Stimulated activated CD4-positive, alpha-beta T cell treated with anti-CD3 and anti-CD28 coated beads, Interleukin-15, amount 100 ng/mL, for 48 hours (primary cell): ENCODE measurements at places on chromosomes 3 and 15.

DNA sequence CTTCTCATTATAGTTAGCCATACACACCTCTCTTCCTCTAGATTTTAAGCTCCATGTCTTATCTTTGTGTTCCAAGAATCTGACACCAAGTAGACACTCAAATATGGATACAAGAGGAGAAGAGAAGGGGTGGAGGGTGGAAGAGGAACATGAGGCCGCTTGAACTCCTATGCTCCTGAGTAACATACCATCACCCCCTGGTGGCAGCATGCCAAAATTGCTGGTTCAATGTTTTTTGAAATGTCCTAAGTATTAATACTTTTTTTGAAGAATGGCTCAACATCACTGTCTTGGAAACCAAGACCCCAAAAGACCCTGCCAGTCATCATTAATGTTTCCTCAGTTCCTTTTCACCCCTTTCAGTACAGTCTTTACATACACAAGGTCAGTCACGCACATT, 71.8 kb upstream of the HACD2 start:
- no peak for DNase-seq

- DNase-seq = no peak
Observed at GRCh38 chr15:64045774-64046420, 388 bp downstream of the DAPK2 start.

DNA sequence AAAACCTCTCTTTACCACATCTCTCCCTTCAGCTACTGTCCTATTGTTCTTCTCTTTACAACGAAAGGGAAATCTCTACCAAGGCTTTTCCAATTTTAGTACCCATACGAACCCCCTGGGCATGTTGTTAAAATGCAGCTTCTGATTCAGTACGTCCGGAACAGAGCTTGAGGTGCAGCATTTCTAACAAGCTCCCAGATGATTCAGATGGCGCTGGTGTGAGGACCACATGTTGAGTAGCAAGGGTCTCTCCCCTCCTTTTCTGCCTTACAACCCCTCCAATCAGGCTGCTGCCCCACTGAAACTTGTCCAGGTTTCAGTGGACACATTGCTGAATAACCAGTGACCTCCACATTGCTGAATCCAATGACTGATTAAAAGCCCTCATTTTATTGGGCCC, 177.1 kb upstream of the FEZF2 start:
- no peak for DNase-seq

DNA sequence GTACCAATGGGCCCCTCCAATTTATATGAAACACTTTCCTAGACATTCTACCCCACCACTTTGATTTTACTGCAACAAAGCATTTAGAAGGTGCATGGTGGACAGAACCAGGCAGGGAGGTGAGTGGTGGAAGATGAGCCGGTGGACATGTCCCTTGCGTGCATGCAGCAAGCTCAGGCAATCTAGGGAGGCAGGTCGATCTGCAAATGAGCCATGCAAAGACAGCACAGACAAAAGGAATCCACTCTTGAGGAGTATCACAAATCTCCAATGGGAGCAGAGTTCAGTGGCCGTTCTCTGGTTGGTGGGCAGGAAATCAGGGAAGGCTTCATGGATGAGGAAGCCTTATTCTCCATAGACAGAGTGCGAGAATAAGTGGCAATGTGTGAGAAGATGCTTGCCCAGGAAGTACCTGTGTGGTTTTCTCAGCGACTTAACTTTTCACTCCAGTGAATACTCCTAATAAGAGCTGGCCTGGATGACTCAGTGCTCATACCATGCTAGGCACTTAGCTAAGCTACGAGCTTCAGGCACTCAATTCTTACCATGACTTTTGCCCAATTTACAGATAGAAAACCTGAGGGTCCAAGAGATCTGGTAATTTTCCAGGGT, 152.5 kb downstream of the FOXP1 start:
- DNase-seq = no peak

- DNase-seq = no peak
Observed at GRCh38 chr3:188003188-188004171, 150.5 kb upstream of the LPP start.

DNA sequence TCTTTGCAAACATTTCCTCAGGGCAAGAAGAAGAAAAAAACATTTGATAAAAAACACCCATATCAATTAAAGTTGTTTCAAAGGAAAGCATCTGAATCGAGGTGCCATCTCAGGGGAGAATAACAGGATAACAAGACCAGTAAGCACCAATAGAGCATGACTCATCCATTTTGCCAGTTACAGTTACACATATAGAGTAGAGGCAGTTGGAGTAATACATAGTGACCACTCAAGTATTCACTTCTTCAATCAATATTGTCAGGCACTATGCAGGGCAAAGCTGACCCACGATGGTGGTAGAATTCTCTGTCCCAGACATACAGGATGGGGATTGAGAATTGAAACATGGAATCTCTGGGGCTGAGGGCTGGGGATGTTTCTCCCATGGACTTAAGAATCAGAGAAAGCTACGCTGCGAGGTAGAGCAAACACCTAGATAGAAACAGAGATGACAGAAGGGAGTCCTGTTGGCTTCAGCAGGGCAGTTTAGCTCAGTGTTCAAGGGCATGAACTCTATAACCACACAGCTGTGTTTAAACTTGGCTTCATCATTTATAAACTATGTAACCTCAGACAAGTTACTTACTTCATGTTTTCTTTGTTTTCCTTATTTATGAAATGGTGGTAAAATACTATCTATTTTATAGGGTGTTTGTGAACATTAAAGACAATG, 186.4 kb upstream of the NANOGP8 start:
- no peak for DNase-seq

GRCh38 chr15:91968610-91969009, 115.1 kb downstream of the SLCO3A1 start:
- DNase-seq = no peak

GRCh38 chr3:46236294-46237054, 5.8 kb upstream of the CCR3 start:
- no peak for DNase-seq

DNA sequence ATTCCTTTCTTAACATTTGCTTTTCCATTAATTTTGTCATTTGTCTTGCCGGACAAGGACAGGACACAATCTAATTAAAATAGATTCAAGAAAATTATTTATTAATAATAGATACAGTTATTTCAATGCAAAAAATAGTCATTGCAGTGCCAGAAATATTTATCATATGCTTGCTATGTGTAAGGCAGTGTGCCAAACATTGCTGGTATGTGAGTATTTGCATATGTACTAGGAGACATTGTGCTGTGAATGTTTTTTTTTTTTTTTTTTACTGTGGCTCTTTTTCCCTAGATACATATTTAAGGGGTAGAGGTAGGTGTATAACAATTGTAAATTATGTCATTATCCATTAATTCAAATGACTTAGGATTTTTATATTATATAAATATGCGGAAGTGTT, 23.3 kb downstream of the SPRED1 start:
- no peak for DNase-seq

DNA sequence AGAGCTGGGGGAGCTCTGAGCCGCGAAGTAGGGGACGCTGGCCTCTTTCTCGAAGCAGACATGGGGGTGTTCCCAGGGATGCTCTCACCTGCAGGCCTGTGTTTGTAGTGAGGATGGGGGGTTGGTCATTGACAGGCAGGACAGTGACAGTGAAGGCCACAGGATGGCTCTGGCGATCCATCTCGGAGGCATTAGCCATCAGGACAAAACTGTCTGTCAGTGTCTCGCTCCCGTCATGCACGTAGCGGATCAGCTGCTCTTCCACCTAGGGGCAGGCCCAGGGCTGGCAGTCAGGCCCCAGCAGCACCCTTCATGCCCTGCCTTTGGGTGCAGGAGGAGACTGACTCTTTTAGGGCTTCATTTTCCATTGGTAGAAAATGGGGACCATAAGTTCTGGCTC, 28.0 kb downstream of the CSPG4 start:
- DNase-seq = no peak

DNA sequence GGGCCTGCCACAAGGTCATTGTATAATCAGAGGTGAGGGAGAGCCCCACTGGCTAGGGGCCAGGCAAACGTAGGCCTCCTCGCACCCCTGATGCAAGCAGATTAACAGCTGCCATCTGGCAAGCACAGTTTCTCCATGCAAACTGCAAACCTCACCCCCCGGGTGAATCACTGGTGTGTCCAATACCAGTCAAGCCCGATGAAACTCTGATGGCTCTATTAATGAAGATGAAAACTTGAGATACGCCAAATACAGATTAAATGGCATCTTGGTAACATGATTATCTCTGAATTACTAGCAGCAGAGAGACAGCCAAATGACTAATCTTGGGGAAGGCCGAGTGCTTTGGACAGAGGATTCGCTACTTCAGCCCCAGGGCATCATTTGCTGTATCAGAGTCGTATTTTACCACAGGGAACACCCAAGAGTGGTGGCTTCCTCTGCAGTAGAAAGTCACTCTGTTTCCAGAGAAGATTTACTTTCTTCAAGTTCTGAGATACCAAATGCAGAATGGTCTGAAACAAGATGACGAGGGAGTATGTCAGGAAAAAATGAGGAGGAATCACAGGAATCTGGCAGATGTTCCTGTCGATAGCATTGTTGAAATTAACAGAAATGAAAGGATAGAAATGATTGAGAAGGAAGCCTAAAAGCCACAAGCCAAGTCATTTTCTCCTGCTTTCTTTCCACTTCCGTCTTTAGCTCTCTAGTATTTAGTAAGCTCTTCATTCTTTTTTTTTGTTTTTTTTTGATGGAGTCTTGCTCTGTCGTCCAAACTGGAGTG, 96.2 kb upstream of the NR2F2 start:
- DNase-seq = no peak

GRCh38 chr3:194756460-194756779, 70.7 kb downstream of the FAM43A start:
- no peak for DNase-seq
